ENCODE measurements at places on chromosomes 11 and 22.

- peak; percentile 28 for DNase-seq
Measured at GRCh38 chr22:16917144-16918003, 90.6 kb downstream of the GAB4 start.

- DNase-seq: peak; percentile 24
Measured at GRCh38 chr11:43969543-43969942, 27.1 kb downstream of the C11orf96 start.

- DNase-seq: peak; percentile 41
Measured at GRCh38 chr11:124801636-124802312, 1.6 kb upstream of the MSANTD2 start.

DNA sequence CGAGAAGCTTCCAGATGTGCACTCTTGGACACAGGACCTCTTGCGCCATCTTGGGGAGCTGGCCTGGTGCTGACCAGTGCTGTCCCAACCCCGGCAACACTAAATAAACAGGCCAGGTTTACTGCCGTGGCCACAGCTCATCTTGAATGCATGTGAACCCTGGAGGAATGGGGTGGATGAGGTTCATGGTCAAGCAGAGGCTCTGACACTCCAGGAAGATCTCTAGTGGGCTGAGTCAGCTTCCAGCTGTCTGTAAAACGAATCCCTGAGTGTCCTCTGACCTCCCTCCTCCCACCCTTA lies 51.8 kb downstream of the ALX4 start:
- peak; percentile 43 for DNase-seq

DNA sequence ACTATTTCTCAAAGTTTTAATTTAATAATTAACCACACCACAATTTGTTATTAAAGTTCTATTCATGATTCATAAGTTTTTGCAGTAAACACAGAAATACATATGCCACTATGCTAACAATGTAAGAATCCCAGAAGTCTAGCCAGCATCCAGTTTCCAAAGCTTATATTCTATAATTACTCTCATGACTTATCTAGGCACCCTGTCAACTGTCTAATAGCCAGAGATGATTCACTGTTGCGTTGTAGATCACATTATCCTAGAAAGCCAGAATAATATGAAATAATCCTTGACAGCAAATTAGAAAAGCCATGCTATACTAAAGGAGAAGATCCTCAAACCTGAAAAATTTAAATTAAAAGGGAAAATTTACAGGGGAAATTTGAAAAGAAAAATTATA lies 141.0 kb downstream of the SOX6 start:
- no peak for DNase-seq

- DNase-seq: no peak
Measured at GRCh38 chr11:117836077-117836960, 11.8 kb upstream of the FXYD2 start.

GRCh38 chr11:69744435-69744834 lies 30.7 kb downstream of the FGF4 start:
- DNase-seq: peak; percentile 71

GRCh38 chr11:79691445-79691844 lies 250.6 kb upstream of the TENM4 start:
- no peak for DNase-seq

DNA sequence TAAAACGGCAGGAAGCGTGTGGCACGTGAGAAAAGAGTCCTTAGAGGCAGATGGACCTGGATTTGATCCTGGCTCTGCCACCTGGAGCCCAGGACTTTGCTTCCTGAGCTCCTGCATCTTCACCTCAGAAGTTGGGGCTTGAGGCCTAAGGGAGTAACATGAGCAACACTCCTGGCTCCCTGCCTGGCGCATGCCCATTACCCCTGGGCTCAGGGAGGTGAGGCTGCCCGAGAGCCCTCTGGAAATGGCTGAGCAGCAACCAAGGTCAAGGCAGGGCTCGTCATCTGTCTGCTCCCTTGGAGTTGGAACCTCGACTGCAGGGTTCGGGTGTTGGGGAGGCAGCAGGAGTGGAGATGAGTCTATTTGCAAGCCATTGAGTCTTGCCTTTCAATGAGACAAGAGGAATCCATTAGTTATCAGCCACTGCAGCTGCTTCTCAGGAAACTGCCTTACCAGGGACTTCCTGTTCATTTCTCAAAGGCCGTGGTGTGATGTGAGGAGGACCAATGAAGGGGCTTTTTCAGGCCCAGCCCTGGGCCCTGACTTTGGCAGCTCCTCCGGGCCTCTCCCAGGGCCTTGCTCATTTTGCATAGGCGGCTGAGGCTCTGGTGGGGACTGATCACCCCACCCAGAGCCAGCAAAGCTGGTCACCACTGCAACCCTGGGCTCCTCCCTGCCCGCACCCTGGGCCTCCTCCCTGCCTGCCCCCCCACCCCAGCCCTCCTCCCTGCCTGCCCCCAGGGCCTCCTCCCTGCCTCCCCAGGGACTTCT lies 6.4 kb downstream of the FADS2 start:
- DNase-seq: peak; percentile 81

All from iris pigment epithelial cell (primary cell).